ENCODE measurements at places on chromosomes 11 and 22.

GRCh38 chr11:863910-864827, 21.5 kb downstream of the TSPAN4 start:
- H3K4me3 ChIP-seq: no peak overlapping the region
- no peak overlapping the region for H3K27ac ChIP-seq
- H3K4me1 ChIP-seq: no peaks in the 10 kb centered on the region
- no peaks in the 10 kb centered on the region for H3K27me3 ChIP-seq
- no peak for DNase-seq

DNA sequence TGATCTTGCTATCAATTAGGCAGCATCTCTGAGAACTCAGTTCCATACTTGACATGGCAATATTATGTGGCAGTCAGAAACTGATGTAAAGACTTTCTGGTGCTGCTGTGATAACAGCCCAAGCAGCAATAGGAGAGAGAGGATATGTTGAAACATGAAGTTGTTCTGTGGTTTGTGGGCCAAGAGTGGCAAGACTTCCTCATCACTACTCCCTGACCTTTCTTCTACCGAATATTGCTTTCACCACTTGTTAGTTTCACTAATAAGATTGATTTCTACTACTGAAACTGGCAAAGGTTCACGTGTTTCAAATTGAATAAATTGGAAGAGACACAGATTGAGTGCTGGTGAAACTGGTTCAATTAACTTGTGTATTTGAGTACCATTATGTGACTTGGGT, 852.6 kb upstream of the RAG2 start:
- no peak overlapping the region for H3K27ac ChIP-seq
- DNase-seq: no peak
- H3K36me3 ChIP-seq: no peaks in the 10 kb centered on the region
- H3K4me3 ChIP-seq: no peak overlapping the region
- no peaks in the 10 kb centered on the region for H3K4me1 ChIP-seq

GRCh38 chr11:62934496-62934785, 13.3 kb upstream of the CHRM1 start:
- H3K4me3 ChIP-seq: no peak overlapping the region
- H3K27ac ChIP-seq: no peak overlapping the region
- H3K4me1 ChIP-seq: no peaks in the 10 kb centered on the region
- peaks cover 2% of the 10 kb centered on the region for H3K27me3 ChIP-seq
- DNase-seq: no peak
- no peaks in the 10 kb centered on the region for H3K36me3 ChIP-seq

DNA sequence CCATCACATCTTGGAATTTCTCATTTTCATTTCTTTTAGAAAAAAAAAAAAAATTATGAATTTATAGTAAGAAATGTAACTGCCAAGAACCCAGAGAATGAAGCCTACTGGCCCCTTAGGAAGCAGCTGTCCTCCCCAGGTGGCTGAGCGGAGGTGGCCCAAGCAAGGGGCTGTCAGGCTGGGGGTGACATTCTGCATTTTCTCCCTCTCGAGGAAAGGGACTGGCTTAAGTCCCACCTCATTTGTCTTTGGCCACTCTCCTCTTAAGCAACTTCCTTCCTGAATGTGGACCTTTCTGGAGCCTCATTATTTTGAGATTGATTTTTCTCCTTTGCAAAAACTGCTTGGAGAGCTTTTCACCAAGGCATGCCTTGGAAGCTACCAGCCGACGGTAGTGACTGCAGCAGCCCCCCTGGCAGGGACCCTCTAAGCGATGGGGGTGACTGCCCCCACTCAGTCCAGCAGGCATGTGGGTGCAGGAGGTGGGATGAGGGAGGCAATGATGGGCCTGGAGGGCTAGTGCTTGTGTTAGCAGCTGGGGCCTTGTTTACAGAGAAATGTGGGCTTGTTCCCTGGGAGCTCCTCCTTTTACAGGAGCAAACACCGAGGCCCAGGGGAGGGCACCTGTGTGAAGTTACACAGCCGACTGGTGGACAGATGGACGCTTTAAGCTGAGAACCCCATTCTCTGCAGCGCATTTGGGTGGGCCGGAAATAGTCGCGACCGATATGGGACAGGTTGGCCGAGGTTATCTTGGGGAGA, 111.7 kb downstream of the MORC2 start:
- no peak for DNase-seq
- H3K36me3 ChIP-seq: no peaks in the 10 kb centered on the region

GRCh38 chr11:125101596-125101995, 9.8 kb downstream of the TMEM218 start:
- 0 out of 2 replicates have a peak, but pooled peaks cover 8% of the 10 kb centered on the region for H3K36me3 ChIP-seq
- DNase-seq: no peak
- 0 out of 2 replicates have a peak, but pooled peaks cover 3% of the 10 kb centered on the region for H3K4me1 ChIP-seq
- no peaks in the 10 kb centered on the region for H3K27me3 ChIP-seq
- no peak overlapping the region for H3K27ac ChIP-seq
- no peak overlapping the region for H3K4me3 ChIP-seq

GRCh38 chr11:115676768-115677167, 172.6 kb upstream of the CADM1 start:
- DNase-seq: no peak
- no peak overlapping the region for H3K4me3 ChIP-seq
- H3K4me1 ChIP-seq: no peaks in the 10 kb centered on the region

- no peaks in the 10 kb centered on the region for H3K4me1 ChIP-seq
- H3K27me3 ChIP-seq: no peaks in the 10 kb centered on the region
- no peak for DNase-seq
- H3K27ac ChIP-seq: no peak overlapping the region
- no peak overlapping the region for H3K4me3 ChIP-seq
These were observed 87.0 kb downstream of the MORC2 start for GRCh38 chr22:30881361-30882183.

Measured in GM12878 (cell line).